ENCODE measurements at places on chromosomes 16 and 17.

DNA sequence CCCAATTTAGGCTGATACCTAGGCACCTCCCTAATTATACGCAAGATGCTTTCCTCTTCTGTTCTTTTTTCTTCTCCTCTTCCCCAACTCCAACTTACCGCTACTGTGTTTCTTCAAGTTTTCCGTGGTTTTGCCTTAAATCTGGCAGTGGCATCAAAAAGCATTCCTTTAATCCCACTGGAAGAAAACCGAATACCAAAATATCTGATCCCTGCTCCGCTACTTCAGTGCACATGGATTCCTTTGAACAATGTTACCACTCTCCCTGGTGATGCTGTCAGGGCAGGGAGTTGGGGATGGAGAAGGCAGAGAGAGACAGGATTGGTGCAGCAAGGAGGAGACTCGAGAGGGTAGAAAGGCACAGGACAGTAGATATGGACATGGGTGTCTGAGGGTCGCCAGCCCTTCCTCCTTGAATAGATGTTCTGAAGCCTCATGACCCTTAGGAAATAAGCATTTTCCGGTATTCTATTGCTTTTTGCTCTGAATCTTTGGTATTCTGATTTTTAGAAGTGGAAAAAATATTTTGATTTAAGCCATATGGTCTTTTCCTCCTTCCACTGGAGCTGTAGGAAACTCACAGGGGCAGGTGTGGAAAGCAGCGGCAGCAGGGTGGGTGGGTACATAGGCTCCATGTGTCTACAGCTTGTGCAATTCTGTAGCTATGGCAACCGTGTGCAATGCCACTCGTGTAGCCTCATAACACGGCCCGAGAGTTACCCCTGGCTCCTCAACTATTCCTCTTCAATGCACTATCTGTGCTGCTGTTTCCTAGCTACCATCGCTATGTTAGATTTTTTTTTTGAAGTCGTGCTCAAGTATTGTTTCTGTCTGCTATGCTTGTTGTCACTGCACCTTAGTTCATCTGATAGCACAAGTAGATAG is 32.3 kb upstream of the TANC2 start:
- no peak for DNase-seq

DNA sequence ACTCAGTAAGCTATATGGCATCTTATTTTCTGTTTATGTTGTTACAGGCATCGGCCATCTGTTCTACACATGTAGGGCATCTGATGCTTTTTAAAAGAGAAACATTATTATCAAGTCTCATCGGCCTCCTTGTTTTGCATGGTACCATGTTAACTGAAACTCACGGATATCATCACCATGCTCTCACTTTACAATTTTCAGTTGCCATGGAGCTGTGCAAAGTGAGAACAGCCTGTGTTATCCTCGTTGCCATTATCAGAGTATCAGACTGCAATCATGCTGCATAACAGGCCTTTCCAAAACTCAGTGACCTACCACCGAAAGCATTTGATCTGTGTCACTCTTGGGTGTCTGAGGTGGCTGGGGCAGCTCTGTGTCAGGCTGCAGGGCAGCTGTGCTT is 110.3 kb downstream of the C17orf67 start:
- no peak for DNase-seq

GRCh38 chr16:4443271-4443670 is 17.6 kb downstream of the DNAJA3 start:
- no peak for DNase-seq

DNA sequence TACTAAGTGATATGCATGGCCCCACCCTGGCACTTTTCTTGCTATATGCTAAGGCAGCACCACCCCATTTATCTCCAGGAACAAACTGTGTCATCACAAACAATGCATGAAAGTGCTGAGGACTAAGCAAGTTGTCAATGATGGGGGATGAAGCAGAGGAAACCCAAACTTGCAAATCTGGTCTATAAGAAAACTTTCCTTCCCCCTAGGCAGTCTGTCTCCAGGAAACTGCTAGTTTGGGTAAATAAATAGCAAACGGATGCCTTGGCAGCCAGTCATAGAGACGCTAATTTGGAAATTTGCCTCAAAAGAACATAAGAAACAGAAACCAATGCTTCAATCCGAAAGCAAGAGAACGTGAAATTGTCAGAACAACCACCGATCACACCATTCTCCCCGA is 5.6 kb upstream of the HSBP1 start:
- no peak for DNase-seq

DNA sequence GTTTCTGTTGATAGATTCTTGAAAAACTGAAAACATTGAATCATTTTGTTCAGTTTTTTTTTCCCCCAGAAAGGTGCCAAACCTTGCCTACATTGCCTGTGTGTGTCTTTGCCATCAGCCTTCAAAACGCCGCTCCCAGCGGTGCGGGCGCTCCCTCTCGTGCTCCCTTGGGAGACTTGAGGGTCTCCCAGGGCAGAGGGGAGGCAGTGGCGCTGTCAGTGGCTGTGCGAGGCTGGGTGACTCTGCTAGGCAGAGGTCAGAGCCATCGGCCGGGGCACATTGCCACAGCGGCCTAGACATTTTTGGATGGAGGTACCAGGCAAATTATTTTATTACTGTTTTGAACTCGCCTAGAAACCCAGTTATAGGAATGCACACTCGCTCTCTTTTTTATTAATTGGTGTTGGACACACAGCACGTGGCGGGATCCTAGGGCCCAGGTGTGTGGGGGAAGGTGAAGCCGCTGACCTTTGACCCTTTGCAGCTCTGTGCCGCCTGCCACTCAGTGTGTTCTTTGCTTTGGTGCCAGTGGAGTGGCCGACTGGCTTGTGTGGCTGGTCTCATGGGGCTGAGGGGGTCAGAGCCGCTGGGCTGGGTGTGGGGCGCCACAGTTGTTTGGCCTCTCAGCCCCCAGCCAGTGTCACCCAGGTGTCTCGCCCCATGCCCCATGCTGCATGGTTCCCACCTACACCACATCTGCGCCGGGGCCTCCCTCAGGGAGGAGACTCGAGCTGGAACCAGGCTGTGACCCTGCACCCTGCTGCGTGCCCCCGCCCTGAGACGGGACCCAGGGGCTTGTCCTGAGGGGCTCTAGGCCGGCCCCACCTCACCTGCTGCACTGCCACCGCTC is 115.7 kb downstream of the BANP start:
- DNase-seq: no peak

DNA sequence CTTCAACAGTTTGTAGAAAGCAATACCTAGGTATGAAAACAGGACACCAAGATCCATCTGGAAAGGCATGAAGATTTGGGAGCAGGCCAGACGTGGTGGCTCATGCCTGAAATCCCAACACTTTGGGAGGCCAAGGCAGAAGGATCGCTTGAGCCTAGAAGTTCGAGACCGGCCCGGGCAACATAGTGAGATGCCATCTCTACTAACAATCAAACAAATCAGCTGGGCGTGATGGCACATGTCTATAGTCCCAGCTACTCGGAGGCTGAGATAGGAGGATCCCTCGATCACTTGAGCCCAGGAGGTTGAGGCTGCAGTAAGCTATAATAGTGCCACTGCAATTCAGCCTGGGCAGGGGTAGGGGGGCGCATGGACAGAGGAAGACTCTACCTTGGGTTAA is 20.3 kb downstream of the LITAF start:
- DNase-seq: no peak

- no peak for DNase-seq
Observed at GRCh38 chr17:64092952-64093451, 36.9 kb downstream of the ERN1 start.

GRCh38 chr16:70460737-70461261 is 6.4 kb downstream of the FCSK start:
- no peak for DNase-seq

DNA sequence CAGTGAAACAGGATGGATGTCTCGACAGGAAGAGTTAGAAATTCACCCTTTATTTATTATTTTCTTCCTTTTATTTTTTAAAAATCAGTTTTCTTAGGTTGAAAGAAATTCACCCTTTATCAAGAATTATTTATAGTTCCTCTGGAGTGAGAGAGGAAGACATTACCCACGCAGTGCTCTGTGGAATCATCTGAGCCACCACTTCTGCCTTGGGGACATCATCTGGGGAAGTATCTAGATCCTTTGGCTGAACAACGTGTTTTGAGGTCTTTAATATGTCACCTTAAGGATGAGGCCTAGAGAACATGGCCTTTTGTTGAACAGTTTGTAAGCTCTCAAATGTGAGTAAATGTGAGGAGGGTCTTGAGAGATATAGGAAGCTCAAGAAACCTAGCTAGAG is 183.3 kb downstream of the UTP18 start:
- no peak for DNase-seq

DNA sequence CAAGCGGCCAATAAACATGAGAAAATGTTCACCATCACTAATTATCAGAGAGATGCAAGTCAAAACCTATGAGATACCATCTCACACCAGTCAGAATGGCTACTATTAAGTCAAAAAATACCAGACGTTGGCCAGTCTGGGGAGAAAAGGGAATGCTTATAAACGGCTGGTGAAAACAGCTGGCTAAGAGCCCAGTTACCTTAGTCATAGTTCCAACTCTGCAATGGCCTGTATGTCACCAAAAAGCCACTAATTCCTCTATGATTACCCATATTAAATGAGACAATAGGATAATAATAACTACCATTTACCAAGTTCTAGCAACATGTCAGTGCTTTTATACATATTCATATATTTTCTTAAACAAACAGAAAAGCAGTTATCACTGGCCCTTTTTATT is 42.9 kb upstream of the CDRT4 start:
- no peak for DNase-seq

GRCh38 chr17:7549401-7550055 is 670 bp downstream of the TNFSF12 start:
- no peak for DNase-seq

DNA sequence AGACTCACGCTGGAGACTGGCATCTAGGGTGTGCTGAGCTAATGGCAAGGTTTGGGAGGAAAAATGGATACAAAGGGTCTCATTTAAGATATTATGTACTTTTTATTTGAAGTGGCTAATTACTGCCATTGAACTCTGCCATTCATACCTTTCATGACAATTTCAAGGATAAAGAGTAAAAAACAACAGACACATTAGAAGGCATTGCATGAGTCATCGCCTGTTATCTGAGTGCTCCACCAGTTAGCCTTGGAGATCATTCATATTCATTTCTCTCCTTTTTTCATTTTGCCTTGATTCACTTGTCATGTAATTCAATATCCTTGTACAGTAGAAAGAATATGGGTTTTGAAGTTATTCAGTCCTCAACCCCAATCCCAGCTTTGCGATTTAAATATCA is 109.5 kb downstream of the CDH8 start:
- peak; percentile 99 for DNase-seq

GRCh38 chr16:30786115-30786935 is 680 bp downstream of the ZNF629 start:
- DNase-seq: no peak

GRCh38 chr16:56744996-56745640 is 15.2 kb downstream of the NUP93 start:
- DNase-seq: no peak

DNA sequence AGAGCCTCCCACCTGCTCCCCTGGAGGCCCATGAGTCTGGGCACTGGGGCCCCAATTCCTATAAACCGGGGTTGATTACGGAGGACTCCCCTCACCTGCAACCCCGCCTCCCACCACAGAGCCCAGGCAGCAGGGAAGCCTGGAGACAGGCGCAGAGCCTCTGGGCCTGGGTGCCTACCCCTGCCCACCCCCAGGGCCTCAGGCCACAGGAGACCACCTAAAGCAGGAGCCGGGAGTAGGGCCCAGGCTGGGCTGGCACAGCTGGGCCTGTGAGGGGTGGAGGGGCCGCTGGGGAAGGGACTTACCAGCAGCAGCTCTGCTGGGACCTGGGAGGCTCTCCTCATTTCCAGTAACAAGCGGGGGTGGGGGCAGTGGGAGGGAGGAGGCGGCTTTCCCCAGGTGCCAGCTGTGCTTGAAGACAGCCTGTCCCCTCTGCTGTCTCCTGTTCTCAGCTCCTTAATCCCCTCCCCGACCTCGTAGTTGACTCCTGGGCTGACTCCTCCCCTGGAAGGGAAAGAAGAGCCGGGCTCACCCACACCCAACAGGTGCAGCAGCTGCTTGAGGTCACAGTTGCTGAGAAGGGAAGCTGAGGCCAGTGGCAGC is 46.8 kb downstream of the TMEM235 start:
- no peak for DNase-seq

DNA sequence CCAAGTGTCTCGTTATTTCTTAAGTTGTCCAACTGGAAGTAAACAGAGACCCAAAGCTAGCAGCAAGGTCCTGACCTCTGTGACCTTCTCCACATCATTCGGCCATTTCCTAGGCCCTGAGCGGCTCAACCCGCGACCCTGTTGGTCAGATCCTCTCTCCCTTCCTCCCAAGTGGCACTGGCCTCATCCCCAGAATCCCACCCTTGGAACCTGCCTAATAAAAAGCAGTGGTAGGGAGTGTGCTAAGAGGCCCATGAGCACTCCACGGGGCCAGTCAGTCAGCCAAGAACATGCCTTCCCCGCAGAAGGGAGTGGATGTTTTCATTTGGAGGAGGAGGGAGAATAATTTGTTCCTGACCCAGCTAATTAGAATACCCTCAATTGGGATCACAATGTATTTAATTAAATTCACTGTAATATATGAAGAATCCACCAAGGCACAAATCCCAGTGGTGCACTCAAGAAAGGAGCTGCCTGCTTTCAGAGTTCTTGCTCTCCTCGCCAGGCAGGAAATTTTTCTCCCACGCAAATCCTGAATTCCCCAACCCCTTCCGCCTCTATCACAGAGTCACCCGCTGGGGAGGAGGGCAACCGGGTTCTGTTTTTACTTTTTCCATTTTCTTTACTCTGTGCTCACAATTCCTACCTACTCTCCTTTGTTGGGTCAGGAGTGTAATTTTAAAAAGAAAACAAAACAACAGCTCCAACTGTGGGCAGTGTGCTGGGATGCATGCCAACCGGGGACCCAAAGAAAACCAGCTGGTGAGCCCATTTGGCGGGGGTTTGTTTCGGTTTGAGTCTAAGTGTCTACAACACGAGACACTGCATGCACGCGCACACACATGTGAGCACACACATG is 153.4 kb downstream of the ZFHX3 start:
- DNase-seq: no peak

GRCh38 chr16:30346286-30346685 is 8.8 kb downstream of the CD2BP2 start:
- no peak for DNase-seq

DNA sequence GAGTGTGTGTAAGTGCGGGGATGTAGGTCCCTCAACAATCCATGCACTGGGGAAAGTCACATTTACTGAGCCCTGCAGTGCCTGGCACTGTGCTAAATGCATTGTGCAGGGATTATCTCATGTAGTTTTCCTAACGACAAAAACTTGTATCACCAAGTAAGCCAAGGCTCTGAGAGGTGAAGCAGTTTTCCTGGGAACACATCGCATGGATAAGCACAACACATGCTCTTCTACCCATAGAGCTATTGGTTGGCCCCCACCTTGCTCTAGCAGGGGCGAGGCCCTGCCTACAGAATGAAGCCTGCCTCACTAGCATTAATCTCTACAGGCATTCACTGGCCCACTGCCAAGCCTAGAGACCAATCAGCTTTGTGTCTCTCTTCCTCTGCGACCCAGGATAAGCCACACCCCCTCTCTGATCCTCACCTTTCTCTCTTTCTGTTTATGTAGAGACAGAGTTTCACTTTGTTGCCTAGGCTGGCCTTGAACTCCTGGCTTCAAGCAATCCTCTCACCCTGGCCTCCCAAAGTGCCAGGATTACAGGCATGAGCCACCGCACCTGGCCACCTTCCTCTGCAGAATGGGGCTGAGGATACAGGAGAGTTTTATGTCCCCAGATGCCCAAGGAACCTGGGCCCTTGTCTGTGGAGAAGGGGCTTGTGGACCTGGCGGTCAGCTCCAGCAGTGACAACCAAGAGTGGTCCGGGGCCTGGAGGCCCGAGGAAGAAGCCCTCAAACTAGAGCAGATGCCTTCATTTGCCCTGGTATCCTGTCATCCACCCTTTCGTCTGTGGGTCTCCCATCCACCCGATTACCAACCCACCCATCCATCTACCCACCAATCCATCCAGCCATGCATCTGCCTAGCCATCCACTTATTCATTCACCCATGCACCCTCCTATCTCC is 12.8 kb downstream of the CDH16 start:
- peak; percentile 1 for DNase-seq

Measured in NCI-H1436 treated with DMSO at 0.1 percent for 48 hours (cell line).